ENCODE measurements at places on chromosomes 1 and 21.

DNA sequence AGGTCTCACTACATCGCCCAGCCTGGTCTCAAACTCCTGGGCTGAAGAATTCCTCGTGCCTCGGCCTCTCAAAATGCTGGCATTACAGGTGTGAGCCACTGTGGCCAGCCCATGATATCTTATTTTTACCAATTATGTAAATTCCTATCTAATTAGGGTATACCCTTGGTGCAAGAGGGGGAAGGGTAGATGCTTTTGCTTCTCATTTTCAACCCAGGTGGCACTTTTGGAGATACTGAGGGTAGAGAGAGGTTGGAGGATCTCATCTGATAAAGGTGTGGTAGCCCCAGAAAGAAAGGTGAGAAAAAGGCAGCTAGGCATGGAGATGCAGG is 17.4 kb downstream of the ENSA start:
- DNase-seq = no peak

GRCh38 chr1:199029401-199029800 is 390.6 kb downstream of the PTPRC start:
- DNase-seq = no peak

DNA sequence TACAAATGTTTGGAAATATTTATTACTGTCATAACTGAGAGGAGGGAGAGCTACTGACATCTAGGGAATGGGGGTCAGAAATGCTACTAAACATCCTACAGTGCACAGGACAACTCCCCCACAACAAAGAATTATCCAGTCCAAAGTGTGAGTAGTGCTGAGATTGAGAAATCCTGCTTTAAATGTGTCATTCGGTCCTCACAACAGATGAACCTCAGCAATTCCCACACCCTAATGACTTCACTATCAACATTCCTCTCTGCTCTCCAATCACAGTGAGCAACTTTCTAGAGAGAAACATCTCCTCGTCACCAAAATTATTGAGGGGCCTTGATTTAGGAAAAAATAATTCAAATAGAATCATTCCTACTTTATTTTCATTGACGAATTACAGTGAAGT is 18.0 kb downstream of the OMA1 start:
- no peak for DNase-seq

DNA sequence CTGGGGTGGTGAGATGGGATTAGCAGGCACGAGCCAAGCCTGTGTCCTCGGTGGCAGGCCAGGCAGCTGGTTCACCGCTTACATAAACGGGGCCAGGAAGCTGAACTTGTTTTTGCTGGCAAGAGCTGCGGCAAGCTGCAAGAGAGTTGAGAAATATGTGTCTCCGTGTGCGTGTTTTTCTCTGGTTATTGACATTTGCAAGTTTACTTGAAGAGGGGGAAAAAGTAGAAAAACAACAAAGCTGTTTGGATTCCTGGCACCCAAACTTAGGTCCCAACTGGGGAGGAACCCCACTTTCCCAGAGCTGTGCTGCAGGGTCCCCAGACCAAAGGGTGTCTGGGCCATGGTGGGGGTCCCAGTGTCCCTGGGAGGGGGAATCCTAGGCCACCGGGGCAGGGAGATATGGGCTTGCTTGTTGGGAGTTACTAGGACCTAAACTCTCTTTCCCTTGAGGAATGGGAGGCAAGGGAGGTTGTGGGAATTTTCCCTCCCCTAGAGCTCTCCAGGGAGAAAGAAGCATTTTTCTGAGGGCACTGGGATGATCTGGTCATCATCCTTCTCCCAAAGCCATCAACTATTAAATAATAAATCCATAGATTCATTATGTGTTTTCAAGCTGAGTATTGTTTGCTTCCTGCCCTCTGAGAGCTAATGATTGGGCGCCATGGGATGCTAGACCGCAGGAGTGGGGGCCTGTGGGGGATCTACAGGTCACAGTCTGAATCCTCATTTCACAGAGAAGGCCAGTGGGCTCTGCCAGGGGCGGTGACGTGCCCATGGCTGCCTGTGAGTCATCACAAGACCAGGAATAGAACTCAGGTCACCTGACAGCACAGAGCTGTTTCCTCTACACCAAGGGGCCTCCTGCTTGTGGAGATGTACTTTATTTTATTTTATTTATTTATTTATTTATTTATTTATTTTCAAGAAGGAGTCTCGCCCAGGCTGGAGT is 14.8 kb downstream of the IL6R start:
- DNase-seq = no peak

DNA sequence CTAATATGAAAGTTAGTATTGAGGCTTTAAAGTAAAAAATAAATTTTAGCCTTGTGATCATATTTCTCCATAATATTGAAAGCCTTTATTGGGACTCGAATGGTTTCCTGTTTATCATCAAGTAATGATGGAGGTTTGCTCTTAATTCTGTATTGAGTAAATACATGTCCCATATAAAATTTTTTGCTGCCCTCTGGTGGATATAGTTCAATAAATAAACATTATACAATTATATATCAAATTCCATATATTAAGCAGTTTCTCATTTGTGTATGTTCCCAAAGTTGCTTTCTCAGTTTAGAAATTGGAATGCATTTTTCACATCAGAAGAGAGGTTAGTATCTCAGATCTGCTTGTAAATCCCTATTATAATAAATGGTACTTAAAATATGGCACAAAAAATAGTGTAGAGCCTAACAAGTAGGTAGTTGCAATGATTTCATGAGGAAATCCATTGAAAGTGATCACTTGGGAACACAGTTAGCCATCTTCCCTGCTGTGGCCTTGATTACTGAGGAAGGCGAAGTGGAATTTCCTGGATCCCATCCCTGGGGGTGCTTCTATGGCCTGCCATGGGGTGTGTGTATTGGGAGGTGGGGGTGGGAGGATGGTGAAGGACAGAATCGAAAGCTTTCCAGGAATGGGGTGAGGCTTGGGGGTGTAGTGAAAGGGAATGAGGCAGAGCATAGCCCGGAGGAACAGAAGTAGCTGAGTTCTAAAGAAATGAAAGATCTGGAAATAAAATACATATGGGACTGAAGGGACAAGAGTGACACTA is 84.1 kb upstream of the C21orf91 start:
- DNase-seq = no peak

DNA sequence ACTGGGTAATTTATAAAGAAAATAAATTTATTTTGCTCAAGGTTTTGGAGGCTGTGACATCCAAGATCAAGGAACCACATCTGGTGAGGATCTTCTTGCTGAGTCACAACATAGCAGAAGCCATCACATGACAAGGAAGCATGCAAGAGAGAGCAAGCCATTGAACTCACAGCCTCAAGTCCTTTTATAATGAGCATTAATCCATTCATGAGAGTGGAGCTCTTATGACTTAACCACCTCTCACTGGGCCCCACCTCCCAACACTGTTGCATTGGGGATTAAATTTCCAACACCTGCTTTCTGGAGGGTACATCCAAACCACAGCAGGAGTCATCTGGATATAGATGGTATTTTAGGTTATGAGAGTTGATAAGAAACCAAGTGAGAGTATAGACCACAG is 20.6 kb upstream of the EGLN1 start:
- no peak for DNase-seq

DNA sequence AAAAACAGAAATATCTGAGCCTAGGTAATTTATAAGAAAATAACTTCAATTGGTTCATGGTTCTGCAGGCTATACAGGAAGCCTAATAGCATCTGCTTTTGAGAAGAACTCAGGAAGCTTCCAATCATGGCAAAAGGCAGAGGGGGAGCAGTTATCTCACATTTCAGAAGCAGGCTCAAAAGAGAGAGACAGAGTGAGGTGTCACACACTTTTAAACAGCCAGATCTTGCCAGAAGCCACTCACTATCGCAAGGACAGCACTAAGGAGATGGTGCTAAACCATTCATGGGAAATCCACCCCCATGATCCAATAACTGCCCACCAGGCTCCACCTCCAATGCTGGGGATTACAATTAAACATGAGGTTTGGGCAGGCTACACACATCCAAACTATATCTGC is 25.5 kb downstream of the RGS18 start:
- DNase-seq = no peak

DNA sequence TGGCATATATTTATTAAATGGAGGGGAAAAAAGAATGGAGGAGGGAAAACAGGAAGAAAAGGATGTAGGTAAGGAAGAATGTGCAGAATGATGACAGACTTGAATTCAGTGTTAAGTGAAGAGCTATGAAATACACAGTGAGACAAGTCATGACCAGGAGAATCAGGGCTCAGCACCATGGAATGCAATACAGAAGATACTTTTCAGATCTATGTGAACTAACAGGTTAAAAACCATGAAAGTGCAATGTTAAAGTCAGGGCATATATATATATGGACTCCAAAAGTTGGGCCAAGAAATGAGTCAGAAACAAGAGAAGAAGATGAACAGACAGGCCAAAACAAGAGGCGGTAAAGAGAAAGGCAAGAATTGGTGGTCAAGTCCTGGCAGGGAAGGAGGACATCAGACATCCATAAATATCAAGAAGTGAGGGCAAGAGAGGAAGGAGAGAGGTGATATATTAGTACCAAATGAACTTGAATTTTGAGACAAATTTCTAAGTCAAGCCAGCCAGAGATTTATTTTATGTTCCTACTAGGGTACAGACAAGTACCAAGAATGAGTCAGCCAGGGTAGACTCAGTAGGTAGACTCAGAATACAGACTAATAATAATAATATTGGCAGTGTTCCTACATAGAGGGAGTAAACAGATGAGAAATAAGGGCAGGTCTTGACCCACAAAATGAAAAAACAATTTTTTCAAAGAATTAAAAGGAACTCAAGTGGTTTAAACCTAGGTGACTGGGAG is 39.5 kb upstream of the MCOLN3 start:
- DNase-seq = no peak

Measured in stimulated activated CD4-positive, alpha-beta T cell treated with anti-CD3 and anti-CD28 coated beads, Interleukin-12 subunit alpha, Interleukin-12 subunit beta, amount 100 ng/mL, for 48 hours (primary cell).